Gastrocnemius medialis (tissue), 4 donors: ENCODE measurements at places on chromosomes 16 and 17. TPM values are rescaled to one million over a fixed set of nuclear protein-coding genes. Genes with fewer than 3 reads are reported as not detected.

Gene TSNAXIP1
- 0.27 TPM for total RNA-seq

Gene USB1
- total RNA-seq: 23.9 TPM

Gene MT1E
- 434 TPM for total RNA-seq

Gene CD300E
- 0.91 TPM for total RNA-seq

Gene CXCL16
- total RNA-seq: 1.5 TPM

DNA sequence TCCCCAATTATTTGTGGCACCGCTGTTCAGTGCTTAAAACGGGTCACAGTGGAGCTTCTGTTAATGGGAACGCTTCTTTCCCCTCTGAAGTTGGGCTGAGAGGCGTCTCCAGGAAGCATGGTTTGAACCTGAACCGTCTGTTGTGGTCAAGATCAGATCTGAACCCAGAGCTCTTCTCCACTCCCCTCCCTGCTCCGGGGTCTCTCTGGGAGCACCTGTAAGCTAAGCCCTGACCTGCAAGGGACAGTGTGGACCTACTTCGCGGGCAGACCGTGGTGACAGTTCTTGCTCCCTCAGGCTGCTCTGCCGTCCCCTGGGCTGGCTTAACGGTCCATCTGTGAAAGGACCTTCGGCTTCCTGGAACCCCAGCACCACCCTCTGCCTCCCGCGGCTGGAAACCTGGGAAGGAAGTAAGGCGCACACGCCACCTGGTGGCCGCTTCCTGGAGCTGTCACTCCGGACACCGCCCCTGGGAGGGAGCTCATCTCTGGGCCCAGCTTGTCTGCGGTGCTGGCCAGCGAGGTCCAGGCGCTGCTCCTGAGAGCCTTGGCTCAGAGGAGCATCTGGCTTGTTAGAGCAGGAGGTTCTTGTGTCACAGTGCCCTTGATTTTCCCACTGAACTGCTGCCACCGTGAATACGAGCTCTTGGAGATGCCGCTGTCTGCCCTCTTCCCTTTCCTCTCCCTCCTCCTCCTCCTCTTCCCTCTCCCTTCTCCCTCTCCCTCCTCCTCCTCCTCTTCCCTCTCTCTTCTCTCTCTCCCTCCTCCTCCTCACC lies 518.5 kb upstream of the EEF2KMT start:
- H3K27me3 ChIP-seq: no peaks in the 10 kb centered on the region
- no peak overlapping the region for H3K27ac ChIP-seq
- no peak overlapping the region for H3K4me3 ChIP-seq

DNA sequence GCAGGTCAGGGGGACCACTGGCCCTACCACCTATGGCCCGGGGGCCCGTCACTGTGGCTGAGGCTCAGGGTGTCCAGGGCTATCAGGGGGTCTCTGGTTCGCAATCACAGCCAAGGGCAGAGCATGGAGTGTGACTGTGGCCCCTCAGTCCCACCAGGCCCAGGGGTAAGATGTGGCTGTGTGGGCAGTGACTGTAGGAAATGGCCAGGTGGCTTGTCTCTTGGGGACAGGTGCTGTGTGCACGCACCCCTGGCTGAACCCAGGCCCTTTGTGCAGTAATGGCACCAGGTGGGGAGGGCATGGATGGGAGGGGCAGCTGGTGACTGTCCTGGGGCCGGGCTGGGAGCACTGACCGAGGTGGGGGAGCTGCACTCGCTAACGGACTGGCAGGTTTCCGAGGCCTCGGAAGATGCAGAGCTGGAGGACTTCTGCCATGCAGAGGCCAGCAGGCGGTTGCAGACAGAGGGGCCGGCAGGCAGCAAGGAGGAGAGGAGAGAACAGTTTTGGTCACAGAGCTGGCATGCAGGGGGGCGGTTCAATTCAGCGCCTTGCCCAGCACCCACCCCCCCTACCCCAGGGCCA lies 18.8 kb downstream of the IL34 start:
- H3K4me3 ChIP-seq: no peak overlapping the region
- no peak for DNase-seq
- H3K36me3 ChIP-seq: no peaks in the 10 kb centered on the region

DNA sequence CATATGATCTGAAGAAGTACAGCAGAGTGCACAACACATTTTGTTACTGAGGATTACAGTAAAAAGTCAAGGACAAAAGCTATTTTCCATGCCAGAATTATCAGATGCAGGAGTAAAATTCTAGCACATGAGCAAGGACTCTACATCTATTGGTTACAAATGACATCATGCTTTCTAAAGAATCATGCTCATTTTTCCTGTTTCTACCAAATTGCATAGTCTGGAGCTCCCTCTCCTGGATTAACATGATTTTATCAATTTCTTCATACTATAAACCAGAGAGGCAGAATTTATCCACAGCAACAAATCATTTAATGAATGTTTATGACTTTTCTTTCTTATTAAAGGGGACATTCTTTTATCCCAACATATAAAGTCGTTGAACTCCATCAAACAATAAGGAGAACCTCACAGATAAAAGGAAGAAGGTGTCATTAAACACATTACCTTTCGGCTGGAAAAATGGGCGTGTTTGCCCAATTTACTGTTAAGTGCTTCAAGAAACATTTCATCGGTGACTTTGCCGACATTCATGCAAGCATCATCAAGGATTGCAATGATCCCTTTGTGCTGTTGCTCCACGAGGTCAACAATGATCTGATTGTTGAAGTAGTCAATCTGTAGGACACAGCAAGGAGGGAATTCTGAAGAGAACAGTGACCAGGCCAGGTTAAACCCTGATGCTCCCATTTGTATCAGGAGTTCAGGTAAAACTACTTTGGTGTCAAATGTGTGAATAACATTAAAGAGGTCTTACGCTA lies 121.7 kb downstream of the MYO1D start:
- no peak overlapping the region for H3K27ac ChIP-seq
- H3K36me3 ChIP-seq: no peaks in the 10 kb centered on the region
- H3K4me1 ChIP-seq: no peaks in the 10 kb centered on the region
- H3K4me3 ChIP-seq: no peak overlapping the region

- H3K27ac ChIP-seq: no peak overlapping the region
- DNase-seq: no peak
- peaks cover 41% of the 10 kb centered on the region for H3K4me1 ChIP-seq
- H3K36me3 ChIP-seq: no peaks in the 10 kb centered on the region
- no peak overlapping the region for H3K4me3 ChIP-seq
These were observed 209.9 kb downstream of the ZFHX3 start for GRCh38 chr16:72837846-72838585.

- no peaks in the 10 kb centered on the region for H3K36me3 ChIP-seq
- H3K27me3 ChIP-seq: no peaks in the 10 kb centered on the region
- no peak overlapping the region for H3K27ac ChIP-seq
- H3K4me1 ChIP-seq: peaks cover 12% of the 10 kb centered on the region
- no peak overlapping the region for H3K4me3 ChIP-seq
These were observed 42.9 kb upstream of the CDRT4 start for GRCh38 chr17:15510361-15510760.

GRCh38 chr16:49937886-49938285 lies 82.0 kb upstream of the ZNF423 start:
- H3K36me3 ChIP-seq: no peaks in the 10 kb centered on the region
- no peak overlapping the region for H3K27ac ChIP-seq
- DNase-seq: no peak
- no peak overlapping the region for H3K4me3 ChIP-seq
- no peaks in the 10 kb centered on the region for H3K27me3 ChIP-seq
- H3K4me1 ChIP-seq: no peaks in the 10 kb centered on the region

GRCh38 chr17:2364763-2365116 lies 27.4 kb downstream of the SGSM2 start:
- no peaks in the 10 kb centered on the region for H3K27me3 ChIP-seq
- peak overlapping the region; percentile 60 for H3K27ac ChIP-seq
- H3K36me3 ChIP-seq: no peaks in the 10 kb centered on the region
- H3K4me1 ChIP-seq: peaks cover 19% of the 10 kb centered on the region

DNA sequence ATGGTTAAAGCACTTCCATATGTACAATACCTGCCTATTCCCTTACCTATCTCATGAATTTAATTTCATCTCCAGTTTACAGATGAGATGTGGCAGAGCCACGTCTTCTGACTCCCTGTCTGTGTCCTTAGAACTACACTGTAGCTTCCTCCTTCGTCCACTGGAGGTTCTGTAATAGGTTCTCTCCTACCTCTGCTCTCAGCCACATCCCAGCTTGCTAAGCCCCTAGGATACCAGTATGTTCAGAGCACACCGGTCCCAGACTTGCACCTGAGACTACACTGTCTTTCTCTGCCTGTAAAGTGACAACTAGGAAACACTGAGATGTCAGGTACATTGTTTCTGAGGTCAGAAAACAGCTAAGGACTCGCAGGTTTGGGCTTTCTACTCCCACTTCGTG lies 3.8 kb upstream of the RASL10B start:
- H3K4me1 ChIP-seq: peaks cover 25% of the 10 kb centered on the region
- H3K36me3 ChIP-seq: peaks cover 34% of the 10 kb centered on the region
- DNase-seq: no peak
- H3K27me3 ChIP-seq: no peaks in the 10 kb centered on the region

- no peak for DNase-seq
- no peak overlapping the region for H3K4me3 ChIP-seq
- no peaks in the 10 kb centered on the region for H3K27me3 ChIP-seq
- H3K27ac ChIP-seq: no peak overlapping the region
These were observed 6.2 kb downstream of the NF1 start for GRCh38 chr17:31100840-31101459.

GRCh38 chr16:29992344-29992967 lies 3.0 kb downstream of the HIRIP3 start:
- H3K27ac ChIP-seq: no peak overlapping the region
- no peak for DNase-seq
- peaks cover 21% of the 10 kb centered on the region for H3K4me1 ChIP-seq

GRCh38 chr17:8345951-8346665 lies 6.5 kb downstream of the ODF4 start:
- peaks cover 3% of the 10 kb centered on the region for H3K27me3 ChIP-seq
- no peak for DNase-seq
- H3K36me3 ChIP-seq: no peaks in the 10 kb centered on the region
- no peaks in the 10 kb centered on the region for H3K4me1 ChIP-seq

DNA sequence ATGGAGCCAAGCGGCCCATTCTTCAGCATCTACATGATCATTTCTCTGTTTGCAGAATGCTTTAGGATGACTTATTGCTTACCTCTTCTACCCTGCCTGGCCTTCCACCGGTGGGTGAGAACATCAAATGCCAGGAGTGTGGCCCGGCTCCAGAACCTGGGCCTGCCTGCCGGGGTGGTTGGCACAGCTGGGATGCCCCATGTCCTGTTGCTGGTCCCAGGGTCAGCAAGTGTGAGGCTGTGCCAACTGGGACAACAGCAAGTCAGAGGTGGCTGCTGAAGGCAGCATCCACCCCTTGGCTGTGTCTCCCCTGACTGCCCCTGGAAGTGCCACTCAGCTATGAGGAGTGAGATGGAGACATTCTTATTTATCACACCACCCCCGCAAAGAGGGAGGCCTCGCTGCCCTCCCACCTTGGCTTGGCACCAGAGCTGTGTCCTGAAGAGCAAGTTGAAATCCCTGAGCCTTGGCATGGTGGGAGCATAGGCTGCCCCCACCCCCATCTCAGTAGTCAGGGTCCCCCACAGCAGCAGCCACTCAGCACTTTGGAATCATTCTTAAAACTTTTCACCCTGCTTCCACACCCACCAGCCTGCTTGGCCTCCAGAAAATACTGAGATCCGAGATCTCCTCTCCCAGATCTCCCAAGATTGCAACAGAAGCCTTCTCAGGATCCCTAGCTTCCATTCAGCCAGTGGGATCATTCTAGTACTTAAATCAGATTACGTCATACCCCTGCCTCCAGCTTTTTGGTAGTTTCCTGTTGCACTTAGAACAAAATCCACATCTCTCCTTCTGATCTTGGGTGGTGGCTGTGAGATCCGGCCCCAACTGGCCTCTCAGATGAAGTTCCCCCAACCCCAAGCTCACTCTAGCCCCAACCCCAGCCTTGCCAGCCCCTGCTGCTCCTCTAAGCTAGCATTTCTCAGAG lies 127.5 kb downstream of the SOCS1 start:
- H3K27ac ChIP-seq: peak overlapping the region; percentile 38
- no peaks in the 10 kb centered on the region for H3K27me3 ChIP-seq
- no peak for DNase-seq
- H3K36me3 ChIP-seq: peaks cover 15% of the 10 kb centered on the region
- H3K4me1 ChIP-seq: peaks cover 31% of the 10 kb centered on the region

DNA sequence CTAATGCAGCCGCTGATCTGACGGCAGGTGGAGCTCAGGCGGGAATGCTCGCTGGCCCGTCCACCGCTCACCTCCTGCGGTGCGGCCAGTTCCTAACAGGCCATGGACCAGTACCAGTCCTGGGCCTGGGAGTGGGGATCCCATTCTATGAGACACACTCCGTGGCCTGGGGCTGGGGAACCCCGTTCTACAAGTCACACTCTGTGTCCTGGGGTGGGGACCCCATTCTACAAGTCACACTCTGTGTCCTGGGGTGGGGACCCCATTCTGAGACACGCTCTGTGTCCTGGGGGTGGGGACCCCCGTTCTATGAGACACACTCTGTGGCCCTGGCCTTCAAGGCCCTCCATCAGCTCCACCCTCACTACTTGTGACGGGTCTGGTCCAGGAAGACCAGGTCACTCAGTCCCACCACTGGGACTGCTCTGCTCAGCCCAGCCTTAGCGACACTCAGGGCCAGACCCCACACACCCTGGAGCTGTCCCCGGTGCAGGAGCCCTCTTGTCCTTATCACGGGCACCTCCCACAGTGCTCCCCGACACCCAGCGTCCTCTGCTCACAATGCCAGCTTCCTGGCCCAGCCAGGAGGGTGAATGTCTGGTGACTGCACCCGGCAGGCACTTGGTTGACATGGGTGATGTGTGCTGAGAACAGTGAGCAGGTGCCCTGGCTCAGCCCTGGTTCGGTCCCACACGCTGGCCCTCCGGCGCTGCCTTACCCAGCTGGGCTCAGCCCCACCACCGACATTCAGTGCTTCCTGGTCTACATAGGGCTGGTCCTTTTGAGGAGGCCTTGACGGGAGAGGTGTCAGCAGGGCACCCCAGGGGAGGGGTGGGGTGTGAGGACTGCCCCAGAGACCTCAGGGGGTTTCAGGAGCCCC lies 89.1 kb downstream of the TBC1D16 start:
- H3K36me3 ChIP-seq: no peaks in the 10 kb centered on the region
- H3K4me1 ChIP-seq: no peaks in the 10 kb centered on the region
- H3K4me3 ChIP-seq: no peak overlapping the region

GRCh38 chr16:122361-122760 lies 16.1 kb downstream of the NPRL3 start:
- H3K27ac ChIP-seq: no peak overlapping the region
- no peaks in the 10 kb centered on the region for H3K4me1 ChIP-seq
- H3K36me3 ChIP-seq: peaks cover 6% of the 10 kb centered on the region

DNA sequence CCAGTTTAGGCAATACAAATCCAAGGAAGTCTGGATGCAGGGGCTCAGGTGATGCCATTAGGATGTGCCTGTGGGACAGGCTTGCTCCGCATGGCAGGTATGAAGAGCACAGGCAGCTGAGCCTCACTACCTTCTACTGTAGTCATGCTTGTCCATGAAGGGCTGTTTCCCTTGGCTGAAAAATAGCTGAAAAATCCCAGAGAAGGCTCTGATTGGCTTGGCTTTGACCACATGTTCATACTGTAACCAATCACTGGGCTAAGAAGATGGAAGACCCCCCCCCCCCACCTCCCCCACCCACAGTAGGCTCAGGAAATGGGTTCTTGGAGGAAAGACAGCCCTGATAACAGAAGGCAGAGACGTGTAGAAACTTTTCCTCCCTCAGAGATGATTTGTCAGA lies 66.5 kb upstream of the LGALS9 start:
- no peaks in the 10 kb centered on the region for H3K36me3 ChIP-seq
- H3K4me1 ChIP-seq: peaks cover 43% of the 10 kb centered on the region
- no peak overlapping the region for H3K4me3 ChIP-seq
- no peaks in the 10 kb centered on the region for H3K27me3 ChIP-seq
- DNase-seq: no peak
